SJCRH30 (cell line): ENCODE measurements at places on chromosomes 7 and 10. TPM values are rescaled to one million over a fixed set of nuclear protein-coding genes. Genes with fewer than 3 reads are reported as not detected.

DNA sequence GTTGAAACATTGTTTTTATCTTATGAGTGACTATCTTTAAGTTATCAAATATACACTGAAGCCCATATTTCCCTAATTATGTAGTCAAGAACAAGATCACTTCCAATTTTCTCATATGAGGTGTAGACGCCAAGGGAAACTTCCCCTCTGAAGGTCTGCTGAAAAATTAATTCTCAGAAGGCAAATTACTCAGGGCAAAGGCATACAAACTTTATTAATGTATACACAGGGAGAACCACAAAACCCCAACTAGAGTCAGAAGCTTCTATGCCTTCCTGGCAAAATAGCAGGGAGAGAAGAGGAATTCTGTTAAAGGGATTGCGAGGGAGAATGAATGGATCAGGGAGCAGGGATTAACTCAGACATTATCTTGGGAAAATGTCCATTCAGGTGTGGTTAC, 83.4 kb downstream of the DOCK4 start:
- DNase-seq: no peak

The LAMB4 gene
- total RNA-seq: not detected in 2 replicates

The CD36 gene
- total RNA-seq: 0.13 and 0.22 TPM in 2 replicates

GRCh38 chr10:94402843-94403379, 570 bp downstream of the TBC1D12 start:
- peak; percentile 52 for DNase-seq

The SLC13A4 gene
- total RNA-seq: 0.08 and 0.30 TPM in 2 replicates

The EIF3B gene
- 205 and 212 TPM in 2 replicates for total RNA-seq
